Stimulated activated CD4-positive, alpha-beta T cell treated with anti-CD3 and anti-CD28 coated beads, Interleukin-4, amount 100 ng/mL, for 1 hour (primary cell): ENCODE measurements at places on chromosomes 6 and 20.

DNA sequence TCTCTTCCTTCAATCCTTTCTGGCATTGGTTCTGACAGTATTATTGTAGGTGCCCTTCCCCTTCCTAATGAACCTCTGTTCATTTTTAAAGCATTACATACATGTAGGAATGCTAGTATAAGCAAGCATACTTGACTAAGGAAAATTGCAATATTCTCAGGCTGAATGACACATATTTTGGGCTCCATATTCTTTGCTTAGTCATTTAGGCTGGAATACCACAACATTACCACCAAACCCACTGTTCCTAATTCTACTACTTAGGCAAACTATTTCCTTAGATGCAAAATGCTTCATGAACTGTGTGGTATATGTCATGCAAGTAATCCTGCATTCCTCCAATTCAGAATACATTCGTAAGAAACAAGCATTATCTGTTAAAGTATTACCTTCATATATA lies 113.9 kb downstream of the PRDM1 start:
- no peak for DNase-seq

DNA sequence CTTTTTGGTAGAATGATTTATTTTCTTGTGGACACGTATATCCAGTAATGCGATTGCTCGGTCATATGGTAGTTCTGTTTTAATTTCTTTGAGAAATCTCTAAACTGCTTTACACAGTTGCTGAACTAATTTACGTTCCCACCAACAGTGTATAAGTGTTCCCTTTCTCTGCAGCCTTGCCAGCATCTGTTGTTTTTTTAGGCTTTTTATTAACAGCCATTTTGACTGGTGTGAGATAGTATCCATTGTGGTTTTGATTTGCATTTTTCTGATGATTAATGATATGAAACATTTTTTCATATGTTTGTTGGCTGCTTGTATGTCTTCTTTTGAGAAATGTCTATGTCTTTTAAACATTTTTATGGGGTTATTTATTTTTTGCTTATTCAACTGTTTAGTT lies 196.7 kb downstream of the MOXD1 start:
- no peak for DNase-seq

DNA sequence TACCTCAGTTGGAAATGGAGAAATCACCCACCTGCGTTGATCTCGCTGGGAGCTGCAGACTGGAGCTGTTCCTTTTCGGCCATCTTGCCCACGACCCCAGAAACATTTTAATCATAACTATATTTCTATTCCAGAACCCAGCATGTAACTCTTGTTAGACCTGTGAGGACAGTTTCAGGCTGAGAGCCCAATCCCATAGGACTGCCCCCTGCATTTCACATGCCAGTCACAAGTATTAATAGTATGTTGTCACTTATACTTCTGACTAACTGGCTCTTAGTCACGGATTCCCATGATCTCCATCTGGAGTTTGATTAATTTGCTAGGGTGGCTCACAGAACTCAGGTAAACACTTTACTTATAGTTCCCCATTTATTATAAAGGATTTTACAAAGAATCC lies 96.0 kb upstream of the PRND start:
- DNase-seq = no peak

GRCh38 chr20:17248224-17248623 lies 21.4 kb downstream of the PCSK2 start:
- no peak for DNase-seq

- DNase-seq = no peak
Observed at GRCh38 chr20:10469056-10469455, 34.0 kb downstream of the SLX4IP start.

- no peak for DNase-seq
Observed at GRCh38 chr6:99467509-99468106, 42.5 kb upstream of the PNISR start.

GRCh38 chr6:36099869-36100483 lies 30.3 kb upstream of the MAPK13 start:
- DNase-seq = no peak

DNA sequence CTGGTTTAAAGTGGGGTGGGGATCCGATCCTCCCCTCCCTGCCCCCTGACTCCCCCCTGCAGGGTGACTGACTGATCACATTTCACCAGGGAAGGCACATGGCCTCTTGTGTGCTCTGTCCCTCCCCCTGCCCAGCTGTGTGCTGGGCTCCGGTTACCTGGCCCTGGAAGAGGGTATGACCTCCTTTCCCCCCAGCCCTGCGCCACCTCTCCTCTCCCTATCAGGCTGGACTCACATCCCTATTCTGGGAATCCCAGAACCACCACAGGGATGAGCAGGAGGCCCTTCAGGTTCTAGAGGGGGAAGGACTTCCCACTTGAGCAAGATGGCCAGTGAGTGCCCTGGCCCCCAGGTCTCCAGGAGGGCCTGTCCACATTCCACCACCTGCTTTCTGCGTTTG lies 2.1 kb upstream of the IP6K3 start:
- no peak for DNase-seq

DNA sequence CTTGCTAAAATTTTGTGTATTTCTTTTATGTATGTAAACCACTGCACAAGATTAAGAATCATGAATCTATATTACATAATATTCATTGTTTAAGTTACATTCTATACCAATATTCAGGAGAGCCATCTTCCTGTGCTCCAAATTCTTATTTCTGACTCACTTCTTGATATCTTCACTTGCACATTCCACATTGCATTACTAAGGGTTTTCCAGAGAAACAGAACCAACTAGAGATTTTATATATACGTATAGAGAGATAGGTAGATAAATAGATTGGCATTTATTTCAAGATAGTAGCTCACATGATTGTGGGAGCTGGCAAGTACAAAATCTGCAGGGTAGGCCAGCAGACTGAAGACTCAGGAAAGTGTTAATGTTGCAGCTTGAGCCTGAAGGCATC lies 222.2 kb upstream of the PRSS16 start:
- no peak for DNase-seq

DNA sequence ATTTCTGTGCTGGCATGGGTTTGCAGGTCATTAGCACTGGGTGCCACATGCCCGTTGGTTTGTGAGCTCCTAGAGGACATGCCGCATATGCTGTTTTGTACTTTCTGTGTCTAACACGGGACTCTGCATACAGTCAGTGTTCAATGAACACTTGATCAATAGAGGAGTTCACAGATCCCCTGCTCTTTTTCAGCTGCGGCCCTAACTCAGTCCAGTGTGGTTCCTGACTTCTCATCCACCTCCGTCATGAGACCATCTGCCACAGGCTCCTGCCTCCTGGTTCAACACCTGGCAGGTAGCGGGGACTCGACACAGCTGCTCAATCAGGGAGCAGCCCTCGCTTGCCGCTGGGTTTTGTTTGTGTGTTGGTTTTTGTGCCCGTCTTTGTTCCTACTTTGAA lies 13.8 kb upstream of the BMP7 start:
- DNase-seq = no peak

GRCh38 chr20:2816583-2817340 lies 598 bp downstream of the TMEM239 start:
- no peak for DNase-seq

DNA sequence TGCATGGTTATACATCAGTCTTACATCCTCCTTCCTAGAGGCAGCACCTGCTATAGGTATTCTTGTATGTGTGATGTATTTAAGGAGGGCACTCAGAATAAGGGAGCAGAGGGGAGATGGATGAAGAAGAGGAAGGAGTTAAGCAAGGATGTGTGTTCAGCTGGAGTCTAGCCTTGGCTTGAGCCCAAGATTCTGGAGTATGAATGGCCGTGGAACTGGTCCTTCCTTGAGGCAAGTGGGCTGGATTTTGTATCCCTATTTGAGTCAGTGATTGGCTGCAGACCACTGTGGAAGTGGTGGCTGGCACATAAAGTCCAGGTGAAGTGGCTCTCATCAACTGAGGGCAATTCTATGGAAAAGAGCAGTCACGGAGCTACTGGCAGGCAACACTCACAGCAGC lies 112.0 kb upstream of the RNF24 start:
- DNase-seq = no peak

DNA sequence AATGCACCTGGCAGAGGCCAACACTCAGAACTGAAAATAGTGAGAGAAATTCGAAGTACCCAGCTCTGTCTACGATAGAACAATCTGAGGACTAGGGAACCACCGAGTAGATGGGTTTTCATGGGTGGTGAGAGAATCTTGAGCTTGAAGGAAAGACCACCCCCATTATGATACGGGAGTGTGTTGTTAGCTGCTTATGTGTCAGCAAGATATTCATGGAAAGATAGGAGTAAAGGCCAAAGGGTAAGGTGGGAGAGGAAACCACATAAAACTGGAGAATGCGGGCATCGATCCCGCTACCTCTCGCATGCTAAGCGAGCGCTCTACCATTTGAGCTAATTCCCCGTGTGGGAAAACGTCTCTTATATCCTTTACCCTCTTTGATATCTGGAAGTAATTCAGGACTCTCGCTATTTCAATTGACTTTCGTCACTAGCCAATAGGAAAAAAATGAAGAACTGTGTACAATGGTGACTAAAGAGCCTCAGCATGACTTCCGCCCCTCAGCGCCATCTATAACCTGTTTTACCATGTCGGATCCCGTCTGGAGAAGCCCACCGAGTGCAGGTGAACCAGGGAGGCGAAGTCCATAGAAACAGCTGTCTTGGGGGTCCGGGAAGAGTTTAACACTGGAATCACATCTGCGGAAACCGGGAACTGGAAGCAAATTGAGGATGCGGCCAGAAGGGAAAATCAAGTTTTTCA lies 25.0 kb upstream of the ABT1 start:
- peak; percentile 46 for DNase-seq

- no peak for DNase-seq
Observed at GRCh38 chr20:44952731-44953130, 7.5 kb downstream of the TOMM34 start.

DNA sequence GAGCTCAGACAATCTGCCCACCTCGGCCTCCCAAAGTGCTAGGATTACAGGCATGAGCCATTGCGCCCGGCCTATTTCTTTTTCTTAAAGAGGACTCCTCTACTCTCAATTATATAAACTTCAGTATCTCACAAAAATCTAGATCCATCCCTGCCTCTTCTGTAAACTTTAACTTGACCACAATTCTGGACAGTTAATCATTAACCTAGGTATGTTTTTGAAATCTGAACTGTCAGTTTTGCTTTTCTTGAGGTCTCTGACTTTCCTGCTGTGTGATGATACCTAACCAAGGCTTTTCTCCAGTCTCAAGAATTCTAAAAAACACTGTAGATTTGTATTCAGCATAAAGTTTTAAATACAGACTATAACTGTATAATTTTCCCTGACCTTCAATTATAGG lies 388.2 kb upstream of the SYNCRIP start:
- no peak for DNase-seq

DNA sequence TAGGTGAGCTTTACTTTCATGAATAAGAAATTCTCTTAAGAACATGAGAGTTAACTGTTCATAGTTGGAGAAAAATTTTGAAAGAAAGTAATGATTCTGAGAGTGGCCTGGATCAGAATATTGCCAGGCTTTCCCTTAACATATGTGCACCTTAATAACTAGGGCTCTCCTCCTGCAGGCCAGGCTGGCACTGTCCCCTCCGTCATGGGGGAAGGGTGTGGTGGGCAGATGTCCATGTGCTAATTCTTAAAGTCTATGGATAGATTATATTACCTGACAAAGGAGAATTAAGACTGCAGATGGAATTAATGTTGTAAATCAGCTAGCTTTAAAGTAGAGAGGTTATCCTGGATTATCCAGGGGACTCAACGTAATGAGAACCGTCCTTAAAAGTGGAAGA lies 10.9 kb upstream of the KLHL32 start:
- no peak for DNase-seq

- no peak for DNase-seq
Observed at GRCh38 chr6:159249128-159249527, 79.9 kb downstream of the FNDC1 start.
